ENCODE measurements at places on chromosomes 11 and 22. TPM values are rescaled to one million over a fixed set of nuclear protein-coding genes. Genes with fewer than 3 reads are reported as not detected.

The FAM180B gene
- not detected for polyA plus RNA-seq

GRCh38 chr11:15737320-15737719, 619.0 kb downstream of the SOX6 start:
- no peak for DNase-seq

GRCh38 chr11:47469361-47470179, 20.6 kb upstream of the RAPSN start:
- DNase-seq, result no peak

The HTR3B gene
- not detected for polyA plus RNA-seq

DNA sequence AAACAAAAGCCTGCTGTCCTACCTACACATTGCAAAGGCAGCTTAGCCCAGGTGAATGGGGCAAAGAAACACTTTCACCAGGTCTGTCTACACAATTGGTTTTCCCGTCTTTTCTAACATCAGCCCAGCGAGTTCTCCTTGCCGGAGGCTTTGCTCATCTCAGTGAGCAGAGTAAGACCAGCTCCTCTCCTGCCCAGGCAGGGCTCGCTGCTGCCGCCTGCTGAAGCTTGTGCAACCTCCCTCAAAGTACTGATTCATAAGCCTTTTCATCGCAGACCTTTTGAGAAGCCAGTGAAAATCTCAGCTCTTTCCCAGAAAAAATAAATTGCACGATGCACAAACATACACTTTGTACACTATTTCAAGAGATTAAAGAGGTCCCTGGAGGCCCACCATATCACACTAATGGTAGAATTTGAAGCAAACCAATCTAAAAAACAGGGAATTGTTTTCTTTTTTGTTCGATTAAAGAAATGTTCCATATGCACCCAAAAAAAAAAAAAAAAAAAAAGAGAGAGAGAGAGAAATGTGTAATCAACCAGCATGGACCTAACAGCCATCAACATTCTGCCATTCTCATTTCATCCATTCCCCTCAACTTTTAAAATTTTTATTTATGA, 328.1 kb upstream of the MPPED2 start:
- no peak for DNase-seq

- no peak for DNase-seq
These were observed 43.1 kb upstream of the PPARA start for GRCh38 chr22:46107089-46107664.

- no peak for DNase-seq
These were observed 4.9 kb downstream of the CSNK1E start for GRCh38 chr22:38312261-38312800.

The C11orf65 gene
- 1.8 TPM for polyA plus RNA-seq

The VPREB1 gene
- polyA plus RNA-seq, result 1.2 TPM

The C22orf23 gene
- not detected for polyA plus RNA-seq

The POLA2 gene
- polyA plus RNA-seq, result 16.5 TPM

DNA sequence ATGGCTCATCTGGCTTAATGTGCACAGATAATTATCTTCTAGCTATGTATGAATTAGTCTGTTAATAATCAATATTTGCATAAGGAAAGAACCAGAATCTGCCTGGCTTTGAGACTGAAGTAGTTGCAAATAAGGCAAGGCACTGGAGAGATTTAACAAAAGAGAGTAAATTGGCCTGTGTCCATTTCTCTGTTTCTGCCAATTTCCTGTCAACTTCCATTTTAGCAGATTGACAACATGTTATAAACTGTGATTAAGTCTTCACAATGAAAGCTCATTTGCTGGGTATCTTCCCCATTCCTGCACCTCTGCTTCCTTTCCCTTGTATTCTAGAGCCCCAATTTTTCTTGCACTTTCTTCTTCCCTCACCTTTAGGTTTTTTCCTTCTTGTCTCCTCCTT, 5.3 kb upstream of the TMEM123 start:
- DNase-seq, result no peak

DNA sequence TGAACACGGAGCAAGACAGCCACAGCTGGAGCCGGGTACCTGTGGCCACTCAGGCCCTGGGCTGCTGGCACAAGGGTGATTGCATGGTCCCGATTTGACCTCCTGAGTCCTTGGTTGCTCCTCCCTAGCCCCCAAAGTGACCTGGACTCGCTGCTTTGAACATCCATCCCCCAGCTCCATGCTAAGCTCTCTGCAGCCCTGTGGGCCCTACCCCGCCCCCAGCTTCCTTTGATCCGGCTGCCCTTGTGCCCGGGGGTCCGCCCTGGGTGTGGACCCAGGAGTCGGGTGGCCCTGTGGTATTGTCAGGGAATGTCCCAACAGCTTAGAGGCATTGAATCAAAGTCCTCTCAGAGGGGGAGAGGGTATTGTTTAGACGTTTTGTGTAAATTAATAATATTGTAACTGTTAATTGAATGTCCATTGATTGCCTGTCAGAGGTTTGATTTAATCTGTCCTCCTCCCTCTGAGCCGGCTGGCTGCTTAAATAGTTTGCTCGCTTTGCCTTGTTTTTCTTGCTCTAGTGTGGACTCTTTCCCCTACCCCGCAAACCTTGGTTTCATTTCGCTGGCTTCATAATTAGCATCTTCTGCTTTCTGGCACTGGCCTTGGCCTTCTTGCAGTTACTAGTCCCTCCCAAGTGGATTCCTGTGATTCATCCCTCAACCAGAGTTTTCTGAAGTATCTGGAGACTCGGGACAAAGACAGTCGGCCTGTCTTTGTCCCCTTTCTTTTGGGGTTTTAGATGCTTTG, 20.7 kb downstream of the GRIK4 start:
- no peak for DNase-seq

- no peak for DNase-seq
These were observed 3.4 kb downstream of the FAM83F start for GRCh38 chr22:39997939-39998726.

DNA sequence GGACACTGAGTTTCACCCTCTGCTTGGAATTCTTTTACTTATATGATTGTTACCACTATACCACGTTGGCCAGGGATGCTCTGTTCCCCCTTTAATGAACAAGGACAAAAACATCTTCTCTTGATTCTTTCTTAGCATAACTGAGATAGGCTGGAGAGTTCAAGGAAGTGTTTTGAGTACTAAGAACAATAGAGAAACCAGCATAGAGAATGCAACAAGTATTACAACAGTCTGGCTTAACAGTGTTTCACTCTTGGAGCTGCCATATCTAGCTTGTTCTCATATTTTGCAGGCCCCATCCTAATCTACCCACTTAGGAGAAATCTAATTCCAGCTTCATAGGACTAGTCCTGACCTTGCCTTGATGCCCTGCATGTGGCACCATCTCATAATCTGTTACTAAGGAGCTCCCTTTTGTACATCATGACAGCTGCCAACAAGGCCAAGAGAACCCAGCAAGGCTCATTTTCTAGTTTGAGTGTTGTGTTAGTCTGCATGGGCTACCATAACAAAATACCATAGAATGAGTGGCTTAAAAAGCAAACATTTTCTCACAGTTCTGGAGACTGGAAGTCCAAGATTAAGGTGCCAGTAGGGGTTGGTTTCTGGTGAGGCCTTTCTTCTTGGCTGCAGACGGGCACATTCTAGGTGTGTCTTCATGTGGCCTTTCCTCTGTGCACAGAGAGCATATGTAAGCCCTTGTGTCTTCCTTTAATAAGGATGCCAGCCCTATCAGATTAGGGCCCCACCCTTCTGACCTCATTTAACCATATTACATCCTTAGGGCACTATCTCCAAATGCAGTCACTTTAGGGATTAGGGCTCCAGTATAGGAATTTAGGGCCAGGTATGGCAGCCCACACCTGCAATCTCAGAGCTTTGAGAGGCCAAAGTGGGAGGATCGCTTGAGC, 37.8 kb downstream of the PACS1 start:
- DNase-seq, result no peak

DNA sequence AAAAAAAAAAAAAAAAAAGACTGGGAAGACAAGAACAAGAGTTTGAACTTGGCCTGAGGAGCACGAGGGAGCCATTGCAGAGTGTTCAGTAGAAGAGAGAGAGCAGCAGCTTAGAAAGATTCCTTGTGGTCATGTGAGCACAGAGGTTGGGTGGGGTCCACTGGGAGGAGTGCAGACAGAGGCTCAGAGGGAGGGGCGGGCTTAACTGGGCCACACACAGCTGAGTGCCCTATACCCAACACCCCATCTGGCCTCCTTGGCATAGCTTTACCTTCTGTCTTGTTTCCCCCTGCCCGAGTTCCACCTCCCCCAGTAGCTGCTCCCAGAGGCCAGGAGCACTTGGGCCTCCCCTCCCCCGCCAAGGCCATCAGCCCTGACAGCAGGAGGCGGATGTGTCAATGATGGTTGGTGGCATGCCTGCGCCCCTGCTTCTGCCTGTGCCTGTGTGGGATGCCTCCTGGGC, 12.1 kb downstream of the C11orf86 start:
- DNase-seq, result no peak

GRCh38 chr11:33025339-33025722, 9.7 kb downstream of the DEPDC7 start:
- DNase-seq, result no peak

- no peak for DNase-seq
These were observed 5.0 kb downstream of the PRDM11 start for GRCh38 chr11:45151362-45151982.

The APOL4 gene
- polyA plus RNA-seq, result 1.6 TPM

- no peak for DNase-seq
These were observed 68.6 kb downstream of the KCNQ1 start for GRCh38 chr11:2513441-2513840.

The MYEOV gene
- not detected for polyA plus RNA-seq

The BRSK2 gene
- polyA plus RNA-seq, result not detected

GRCh38 chr11:9302448-9302847, 11.9 kb downstream of the TMEM41B start:
- no peak for DNase-seq

GRCh38 chr22:28857288-28857687, 26.1 kb upstream of the ZNRF3 start:
- no peak for DNase-seq

- DNase-seq, result peak; percentile 1
These were observed 206.2 kb upstream of the MTMR2 start for GRCh38 chr11:96130061-96130620.

- no peak for DNase-seq
These were observed 184.0 kb upstream of the TBCEL start for GRCh38 chr11:120839846-120840402.

DNA sequence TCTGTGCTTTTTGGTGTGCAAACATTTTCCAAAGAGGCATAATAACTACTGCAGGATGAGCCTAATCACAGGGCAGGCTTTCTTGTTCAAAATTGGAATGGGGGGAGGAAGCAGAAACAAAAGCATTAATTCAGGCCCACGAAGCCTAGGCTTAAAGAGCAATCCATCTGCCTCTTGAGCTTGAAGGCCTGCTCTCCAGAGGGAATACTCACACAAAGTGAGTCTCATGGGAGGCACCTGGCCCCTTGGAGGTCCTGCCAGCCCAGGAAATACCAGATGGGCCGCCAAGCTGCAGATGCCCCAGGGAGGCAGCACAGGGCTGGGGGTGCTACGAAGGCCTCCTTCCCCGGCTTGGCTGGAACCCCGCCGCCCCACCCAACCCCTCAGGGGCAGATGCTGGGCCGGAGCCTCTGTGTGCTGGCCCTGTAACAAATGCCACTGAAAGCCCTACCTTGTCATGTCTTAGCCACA, 39.3 kb upstream of the COMT start:
- DNase-seq, result no peak

The ST3GAL4 gene
- polyA plus RNA-seq, result 0.32 TPM

- DNase-seq, result no peak
These were observed 15.8 kb upstream of the ZC3H12C start for GRCh38 chr11:110077346-110077745.

The TMEM191C gene
- polyA plus RNA-seq, result 1.9 TPM

GRCh38 chr11:72240461-72241290, 3.3 kb downstream of the PHOX2A start:
- DNase-seq, result no peak

DNA sequence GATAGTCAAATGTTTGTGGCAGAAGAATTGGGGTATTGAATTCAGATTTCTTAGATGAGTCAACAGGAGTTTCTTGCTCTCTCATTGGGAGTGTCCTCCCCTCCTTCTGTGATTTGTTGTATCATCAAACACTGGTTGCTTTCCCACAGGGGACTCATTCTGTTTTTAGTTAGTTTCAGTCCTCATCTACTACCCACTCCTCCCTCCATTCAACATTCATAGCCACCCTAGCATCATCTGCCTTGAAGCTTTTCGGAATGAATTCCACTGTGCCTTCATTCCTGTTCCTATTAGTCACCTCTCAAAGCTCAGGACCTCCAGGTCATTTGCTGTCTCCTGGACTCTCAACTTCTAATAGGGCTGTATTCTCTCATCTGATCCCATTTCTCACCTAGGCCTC, 31.5 kb upstream of the RAB38 start:
- no peak for DNase-seq

DNA sequence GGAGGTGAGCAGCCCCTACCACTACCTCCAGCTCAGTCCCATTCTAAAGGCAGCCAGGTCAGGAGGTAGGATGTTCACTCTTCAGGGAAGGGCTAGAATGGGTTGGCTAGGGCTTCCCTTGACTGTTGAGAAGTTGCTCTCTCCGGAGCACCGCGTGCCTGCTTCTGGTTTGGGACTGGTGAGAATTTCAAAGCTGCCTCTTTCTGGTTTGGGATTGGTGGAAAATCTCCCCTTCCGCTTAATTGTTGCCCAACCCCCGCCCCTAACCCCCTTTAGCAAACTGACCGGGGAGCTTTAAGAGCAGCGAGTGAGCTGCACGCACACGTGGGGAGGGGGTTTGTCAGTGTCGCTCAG, 686 bp downstream of the USP2 start:
- no peak for DNase-seq

DNA sequence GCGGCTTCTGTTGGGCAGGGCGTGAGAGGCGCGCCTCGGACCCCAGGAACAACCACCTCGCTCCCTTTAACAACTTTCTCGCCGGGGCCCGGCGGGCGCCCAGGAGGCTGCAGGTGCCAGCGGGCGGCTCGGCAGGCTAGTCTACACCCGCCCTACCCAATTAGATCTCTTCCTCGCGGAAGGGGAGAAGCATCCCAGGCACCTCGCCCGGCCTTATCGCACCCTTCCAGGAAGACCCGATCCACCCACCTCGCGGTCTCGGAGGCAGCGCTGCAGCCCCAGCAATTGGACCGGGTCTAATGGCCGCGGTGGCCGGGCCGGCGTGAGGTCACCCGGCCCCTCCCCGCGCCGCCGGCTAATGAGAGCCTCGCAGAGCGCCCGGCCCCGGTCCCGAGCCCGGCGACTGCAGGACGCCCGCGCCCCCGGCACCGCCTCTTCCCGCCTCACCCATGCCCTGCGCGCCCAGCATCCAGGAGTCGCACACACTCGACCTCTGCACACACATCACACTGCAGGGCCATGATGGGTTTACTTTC, at the start of gene PLAAT3:
TSS of gene PLAAT3 (minus strand) at position 298 of the 536 bp plus-strand sequence. CDS start 419 bp downstream, outside the sequence.
- DNase-seq, result no peak

GRCh38 chr11:8250434-8250833, 13.2 kb downstream of the LMO1 start:
- no peak for DNase-seq

DNA sequence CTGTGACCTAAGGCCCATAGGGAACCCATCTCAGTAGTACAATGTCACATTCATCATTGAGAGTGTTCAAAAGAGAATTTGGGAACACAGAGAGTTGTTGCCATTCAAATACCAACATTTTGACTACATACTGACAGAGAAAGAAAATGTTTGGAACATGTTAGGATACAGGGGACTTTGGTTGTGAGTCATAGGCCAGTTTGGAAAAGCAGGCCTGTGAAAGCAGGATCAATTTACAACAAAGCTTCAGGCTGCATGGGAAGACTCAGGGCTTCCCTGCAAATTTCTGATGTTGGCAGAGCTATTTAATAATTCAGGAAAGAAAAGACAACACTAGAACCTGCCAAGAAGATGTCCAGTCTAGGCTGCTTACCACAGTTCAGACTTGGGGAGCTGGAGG, 374 bp downstream of the NLRP10 start:
- DNase-seq, result no peak

The KCNJ5 gene
- not detected for polyA plus RNA-seq

The LGR4 gene
- 0.54 TPM for polyA plus RNA-seq

The PLCB3 gene
- polyA plus RNA-seq, result 0.55 TPM

- no peak for DNase-seq
These were observed 8.0 kb upstream of the SLC25A17 start for GRCh38 chr22:40826984-40827741.

All from naive B cell (primary cell).